Activated CD8-positive, alpha-beta memory T cell treated with anti-CD3 and anti-CD28 coated beads, Interleukin-2, amount 50 U/mL, for 4 hours (primary cell): ENCODE measurements at places on chromosomes 2 and 18.

- DNase-seq: no peak
These were observed 8.4 kb downstream of the BARD1 start for GRCh38 chr2:214801068-214801467.

- DNase-seq: no peak
These were observed 6.7 kb downstream of the GALNT3 start for GRCh38 chr2:165787334-165787733.

DNA sequence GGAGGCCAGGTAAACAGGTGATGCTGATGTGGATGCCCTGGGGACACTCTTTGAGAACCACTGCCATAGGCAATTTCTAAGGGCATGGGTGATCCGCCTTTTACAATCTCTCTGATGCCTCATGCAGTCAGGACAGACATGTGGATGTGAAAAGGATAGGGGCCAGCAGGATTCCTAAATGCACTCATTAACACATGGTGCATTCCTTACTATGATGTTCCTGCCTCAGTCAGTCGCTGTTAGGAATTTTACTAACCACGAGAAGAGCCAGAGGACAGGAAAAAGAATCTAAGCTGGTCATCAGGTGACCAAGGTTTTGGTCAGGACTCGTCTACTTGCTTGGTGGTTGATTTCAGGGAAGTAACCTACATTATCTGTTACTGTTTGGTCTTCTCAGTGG lies 191.0 kb downstream of the ARL4C start:
- no peak for DNase-seq

DNA sequence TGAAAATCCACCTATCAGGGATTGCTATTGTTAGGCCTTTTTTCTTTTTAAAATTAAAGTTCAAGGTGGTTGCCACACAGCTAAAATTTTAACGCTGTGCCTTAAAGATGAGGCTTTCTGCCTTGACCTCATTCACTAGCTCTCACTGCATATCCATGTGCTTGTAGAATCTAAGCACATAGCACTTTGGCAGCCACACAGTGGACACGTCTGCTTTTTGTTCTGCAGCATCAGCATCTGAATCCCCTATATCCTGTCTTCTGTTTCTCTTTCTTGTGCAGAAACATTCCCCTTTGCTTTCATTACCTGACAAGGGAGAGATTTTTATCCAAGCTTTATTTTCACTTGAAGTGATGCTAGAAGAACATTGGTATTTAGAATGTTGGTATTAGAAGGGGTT lies 38.1 kb downstream of the RALB start:
- no peak for DNase-seq

DNA sequence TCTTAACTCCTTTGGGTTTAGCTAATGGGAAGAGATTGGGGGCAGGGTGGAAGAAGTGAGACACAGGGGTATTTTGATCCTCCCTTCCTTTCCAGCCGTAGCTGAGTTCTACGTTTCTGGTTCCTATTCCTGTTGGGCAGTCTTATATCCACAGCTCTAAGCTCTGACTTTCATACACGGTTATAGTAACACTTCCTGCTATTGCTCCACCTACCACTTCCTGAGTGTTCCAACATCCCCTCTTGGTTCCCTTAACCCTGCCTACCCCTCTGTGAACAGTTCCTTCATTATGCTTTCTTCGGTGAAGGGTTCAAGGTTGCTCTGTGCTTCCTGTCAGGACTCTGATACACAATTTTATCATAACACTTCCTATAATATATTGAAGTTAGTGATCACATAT lies 205.1 kb downstream of the DNAH7 start:
- no peak for DNase-seq

- DNase-seq: no peak
These were observed 129.8 kb downstream of the BCL2 start for GRCh38 chr18:63189817-63190216.

DNA sequence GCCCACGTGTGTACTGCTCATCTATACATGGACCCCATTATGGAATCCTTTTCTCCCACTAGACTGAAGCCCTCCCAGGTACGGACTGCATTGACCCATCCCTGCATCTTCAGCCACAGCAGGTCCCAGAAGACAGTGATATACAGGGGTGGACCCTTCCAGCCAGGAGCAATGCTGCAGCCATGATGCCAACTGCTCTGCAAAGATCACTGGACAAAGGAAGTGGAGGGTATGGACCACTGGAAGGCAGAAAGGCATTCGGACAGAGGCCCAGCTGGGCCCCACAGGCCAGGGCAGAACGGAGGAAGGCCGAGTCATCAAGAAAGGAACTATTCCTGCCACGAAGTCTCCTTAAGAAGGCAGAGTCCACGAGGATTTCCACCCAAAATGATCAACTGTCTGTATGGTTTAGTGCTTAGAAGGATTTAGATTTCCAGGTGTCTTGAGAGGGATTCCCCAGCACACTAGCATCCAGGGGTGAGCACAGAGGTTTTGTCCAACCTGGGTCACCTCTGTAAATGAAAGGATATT lies 93.4 kb downstream of the TWIST2 start:
- DNase-seq: no peak
